ENCODE measurements at places on chromosomes 11 and 22. TPM values are rescaled to one million over a fixed set of nuclear protein-coding genes. Genes with fewer than 3 reads are reported as not detected.

Gene SCGB1D2
- total RNA-seq, result not detected

Gene PLAAT4
- total RNA-seq, result 133 TPM

Gene TANGO2
- 48.8 TPM for total RNA-seq

Gene UBQLNL
- 0.85 TPM for total RNA-seq

Gene CD44
- 533 TPM for total RNA-seq

Gene LRRC4C
- 0.40 TPM for total RNA-seq

Gene PGA5
- total RNA-seq, result 0.55 TPM

Gene KCNC1
- not detected for total RNA-seq

Gene KRTAP5-1
- total RNA-seq, result not detected

Gene IRAG1
- total RNA-seq, result 16.1 TPM

Gene MRGPRX4
- total RNA-seq, result not detected

Gene CASP12
- 1.1 TPM for total RNA-seq

Gene GGTLC3
- 2.1 TPM for total RNA-seq

Gene HOATZ
- total RNA-seq, result 32.6 TPM

Gene SIPA1
- 82.8 TPM for total RNA-seq

Gene RNF141
- total RNA-seq, result 63.8 TPM

Gene SMCO4
- 45.2 TPM for total RNA-seq

Gene KCNJ11
- total RNA-seq, result 2.3 TPM

Gene NEU3
- 13.9 TPM for total RNA-seq

Gene RBFOX2
- total RNA-seq, result 63.3 TPM

Gene SLC29A2
- total RNA-seq, result 6.5 TPM

Gene CYP2D6
- total RNA-seq, result 0.94 TPM

Gene MUC5AC
- total RNA-seq, result 0.46 TPM

Gene MAP6
- 17.8 TPM for total RNA-seq

Gene PGM2L1
- 7.9 TPM for total RNA-seq

Gene KRTAP5-10
- not detected for total RNA-seq

Gene DDI1
- total RNA-seq, result not detected

Gene OR51I1
- total RNA-seq, result 3.2 TPM

Gene TYMP
- 52.7 TPM for total RNA-seq

Gene GRM5
- 1.2 TPM for total RNA-seq

Gene CNIH2
- total RNA-seq, result 3.4 TPM

Gene SYT7
- total RNA-seq, result 2.8 TPM

Gene CST6
- 17.7 TPM for total RNA-seq

Gene OR2AT4
- not detected for total RNA-seq

Gene ABCC8
- total RNA-seq, result 3.9 TPM

Gene KRTAP5-2
- total RNA-seq, result not detected

Gene HEPN1
- total RNA-seq, result not detected

Gene OTOG
- total RNA-seq, result 0.11 TPM
